ENCODE measurements at places on chromosomes 7 and 10.

GRCh38 chr7:84009051-84009450 lies 185.5 kb downstream of the SEMA3A start:
- DNase-seq = no peak

DNA sequence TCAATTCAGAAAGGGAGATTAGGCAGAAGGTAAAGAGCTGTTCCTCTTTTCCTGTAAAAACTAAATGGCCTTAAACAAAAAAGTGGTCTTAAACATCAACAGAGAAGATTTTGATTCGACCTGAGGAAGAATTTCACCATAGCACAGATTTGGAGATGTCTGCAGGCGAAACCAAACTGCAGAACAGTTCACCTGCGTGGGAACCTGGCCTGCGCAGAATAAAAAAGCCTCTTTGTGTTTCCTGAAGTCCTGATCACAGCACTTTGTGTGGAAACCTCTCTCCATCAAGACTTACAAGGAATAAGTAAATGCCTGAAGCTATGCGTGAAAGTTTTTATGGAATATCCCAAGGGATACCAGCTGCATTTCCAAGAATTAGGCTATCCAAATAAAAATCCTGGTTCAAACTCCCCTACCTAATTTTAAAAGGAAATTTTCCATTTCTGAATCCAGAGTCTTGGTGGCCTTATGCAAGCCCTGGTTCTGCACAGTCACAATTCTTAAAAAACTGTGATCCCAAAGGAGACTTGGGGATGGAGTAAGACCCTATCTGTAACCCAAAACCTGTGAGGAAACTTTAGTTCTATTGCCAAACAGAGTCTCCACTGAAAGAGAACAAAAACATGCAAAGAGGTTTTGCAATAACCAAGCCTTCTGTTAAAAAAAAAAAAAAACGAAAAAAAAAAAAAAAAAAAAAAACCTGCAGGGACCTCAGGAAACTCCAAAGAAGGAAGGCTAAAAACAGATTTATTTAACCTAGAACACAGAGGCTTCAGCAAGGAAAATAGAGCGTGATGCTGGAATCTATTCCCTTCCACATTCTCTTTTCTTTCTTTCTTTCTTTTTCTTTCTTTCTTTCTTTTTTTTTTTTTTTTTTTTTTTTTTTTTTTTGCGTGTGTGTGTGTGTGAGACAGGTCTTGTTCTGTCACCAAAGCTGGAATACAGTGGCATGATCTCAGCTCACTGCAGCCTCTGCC lies 10.4 kb downstream of the CALML3 start:
- no peak for DNase-seq

DNA sequence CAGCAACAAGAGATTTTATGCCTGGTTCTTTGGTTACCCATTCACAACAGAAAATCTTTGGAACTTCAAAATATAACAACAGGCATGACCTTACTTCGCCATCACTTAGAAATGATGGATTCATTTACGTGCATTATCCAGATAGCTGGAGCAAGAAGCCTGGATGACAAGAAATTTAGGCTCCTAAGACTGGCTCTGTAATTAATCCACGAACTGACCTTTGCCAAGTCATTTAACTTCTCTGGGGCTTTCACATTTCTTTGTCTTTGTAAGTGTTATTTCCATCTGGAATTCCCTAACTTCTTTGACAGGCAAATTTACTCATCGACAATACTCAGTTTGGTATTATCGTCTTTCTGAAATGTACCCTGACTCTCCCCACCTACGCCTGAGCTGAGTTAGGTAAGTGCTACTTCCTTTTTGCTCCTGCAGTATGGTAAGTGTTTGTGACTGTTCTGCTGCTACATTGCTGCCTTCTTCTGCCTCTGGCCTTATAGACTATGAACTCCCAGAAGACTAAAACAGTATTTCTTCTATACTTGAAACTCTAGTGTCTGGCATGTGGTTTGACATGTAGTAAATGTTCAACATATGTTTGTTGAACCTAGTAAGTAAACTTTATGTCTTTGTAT lies 5.5 kb upstream of the MDFIC start:
- DNase-seq = no peak

DNA sequence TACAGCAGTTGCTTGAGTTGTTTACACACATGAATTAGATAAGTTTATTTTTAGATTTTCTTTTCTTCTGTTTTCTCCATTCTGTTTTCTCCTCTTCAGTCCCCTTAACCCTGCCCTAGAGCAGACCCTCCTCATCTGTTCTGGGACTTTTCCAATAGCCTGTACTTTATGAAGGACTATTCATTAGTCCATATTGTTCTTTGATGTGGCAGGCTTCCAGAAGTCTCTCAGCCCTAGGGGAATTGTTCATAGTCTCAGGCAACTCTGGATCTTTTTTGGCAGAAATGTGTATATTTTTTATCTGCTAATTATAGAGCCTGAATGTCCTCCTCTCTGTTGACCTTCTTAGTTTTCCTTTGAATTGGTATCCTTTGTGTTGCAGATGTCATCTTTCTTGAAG lies 25.4 kb downstream of the KAT6B start:
- DNase-seq = no peak

DNA sequence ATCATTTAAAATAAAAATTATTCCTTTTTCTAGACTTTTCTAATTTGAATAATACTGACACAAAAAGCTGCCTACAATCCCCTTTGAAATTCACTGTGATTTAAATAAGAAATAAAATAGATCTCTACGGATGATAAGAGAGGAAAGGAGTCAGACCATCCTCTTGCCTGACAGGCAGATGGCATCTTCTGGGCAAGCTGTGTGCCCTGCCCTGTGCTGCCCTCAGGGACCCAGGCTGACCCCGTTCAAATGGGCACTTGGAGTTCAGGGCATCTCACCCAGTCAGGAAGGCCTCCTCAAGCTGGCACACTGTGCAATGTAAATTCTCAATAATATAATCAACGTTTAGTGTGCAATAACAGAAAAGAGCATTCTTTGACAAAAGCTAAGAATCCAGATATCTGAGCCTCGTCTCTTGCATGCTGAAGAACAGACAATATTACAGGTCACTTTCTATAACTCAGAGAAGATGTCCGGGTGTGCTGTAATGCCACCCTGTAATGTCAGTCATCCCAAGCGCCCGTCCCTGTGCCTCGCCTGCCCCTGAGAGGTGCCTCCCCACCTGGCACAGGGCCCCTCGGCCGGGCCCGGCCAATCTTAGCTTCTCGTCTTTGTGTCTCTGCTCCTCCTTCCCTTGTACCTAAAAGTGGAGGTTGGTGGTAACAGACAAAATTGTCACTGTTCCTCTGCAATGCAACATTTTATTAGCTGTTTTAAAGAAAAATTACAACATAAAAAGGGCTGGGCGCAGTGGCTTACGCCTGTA lies 263.3 kb downstream of the COBL start:
- no peak for DNase-seq

GRCh38 chr10:48231699-48232315 lies 42.7 kb downstream of the FRMPD2 start:
- DNase-seq = no peak

DNA sequence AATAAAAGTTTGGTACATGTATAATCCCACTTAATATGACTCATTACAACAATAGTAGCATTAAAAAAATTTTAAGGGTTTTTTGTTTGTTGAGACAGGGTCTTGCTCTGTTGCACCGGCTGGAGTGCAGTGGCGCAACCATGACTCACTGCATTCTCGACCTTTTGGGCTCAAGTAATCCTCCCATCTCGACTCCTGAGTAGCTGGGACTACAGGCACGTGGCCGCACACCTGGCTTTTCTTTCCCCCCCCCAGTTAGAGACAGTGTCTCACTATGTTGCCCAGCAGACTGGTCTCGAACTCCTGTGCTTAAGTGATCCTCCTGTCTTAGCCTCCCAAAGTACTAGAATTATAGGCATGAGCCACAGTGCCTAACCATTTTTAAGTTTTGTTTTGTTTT lies 40.7 kb downstream of the KMT2C start:
- no peak for DNase-seq

- DNase-seq = no peak
Observed at GRCh38 chr7:127252778-127253280, at the start of gene GRM8. TSS of gene GRM8 (minus strand) at chr7:127252941.

DNA sequence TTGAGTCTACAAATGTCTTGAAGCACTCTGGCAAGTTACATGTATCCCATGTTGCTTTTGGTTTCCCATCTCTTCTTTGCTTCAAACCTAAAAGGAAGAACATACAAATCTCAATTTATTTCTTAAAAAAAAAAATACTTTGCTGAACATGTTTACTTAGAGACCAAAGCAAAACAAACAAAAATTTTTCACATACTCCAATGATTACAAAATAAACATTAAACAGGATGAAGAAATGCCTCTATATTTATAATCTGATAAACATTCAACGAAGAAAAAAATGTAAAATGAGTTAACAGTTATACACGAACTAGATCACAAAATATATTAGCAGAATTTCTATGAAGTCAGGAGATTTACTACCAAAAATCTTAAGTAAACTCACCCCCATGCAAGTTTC lies 31.3 kb downstream of the FAM204A start:
- DNase-seq = no peak

GRCh38 chr7:100198266-100198665 lies 20.5 kb downstream of the STAG3 start:
- no peak for DNase-seq

DNA sequence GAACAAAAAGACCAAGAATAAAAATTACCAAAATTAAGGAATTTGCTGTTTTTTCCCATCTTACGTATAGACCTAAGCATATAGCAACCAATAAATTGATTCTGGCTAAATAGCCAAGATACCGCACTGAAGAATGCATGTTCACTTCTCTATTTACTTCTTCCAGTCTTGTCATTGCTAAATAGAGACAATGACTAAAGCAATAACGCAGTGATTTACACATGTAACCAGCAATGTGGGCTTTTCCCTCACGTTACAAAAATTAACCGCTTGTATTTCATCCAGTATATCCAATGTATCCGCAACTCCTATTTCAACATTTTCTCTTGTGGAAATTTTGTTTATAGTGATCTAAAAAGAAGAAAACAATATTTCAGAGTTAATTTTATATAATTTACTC lies 5.6 kb downstream of the TMEM168 start:
- no peak for DNase-seq

DNA sequence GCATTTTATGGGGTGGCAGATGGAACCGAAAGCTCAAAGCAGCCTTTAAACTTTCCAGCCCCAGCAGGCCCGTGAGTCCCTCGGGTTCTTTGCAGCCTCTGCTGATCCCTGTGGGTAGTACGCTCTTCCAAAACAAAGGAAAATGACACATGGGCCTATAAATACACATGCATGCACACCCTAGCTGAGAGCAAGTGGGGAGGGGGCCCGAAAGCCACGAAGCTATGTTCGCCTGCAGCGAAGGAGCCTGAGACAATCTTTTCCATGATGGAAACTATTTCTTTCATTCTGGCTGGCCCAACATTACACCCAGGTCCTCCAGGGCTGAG lies 32.2 kb downstream of the CALML5 start:
- no peak for DNase-seq

DNA sequence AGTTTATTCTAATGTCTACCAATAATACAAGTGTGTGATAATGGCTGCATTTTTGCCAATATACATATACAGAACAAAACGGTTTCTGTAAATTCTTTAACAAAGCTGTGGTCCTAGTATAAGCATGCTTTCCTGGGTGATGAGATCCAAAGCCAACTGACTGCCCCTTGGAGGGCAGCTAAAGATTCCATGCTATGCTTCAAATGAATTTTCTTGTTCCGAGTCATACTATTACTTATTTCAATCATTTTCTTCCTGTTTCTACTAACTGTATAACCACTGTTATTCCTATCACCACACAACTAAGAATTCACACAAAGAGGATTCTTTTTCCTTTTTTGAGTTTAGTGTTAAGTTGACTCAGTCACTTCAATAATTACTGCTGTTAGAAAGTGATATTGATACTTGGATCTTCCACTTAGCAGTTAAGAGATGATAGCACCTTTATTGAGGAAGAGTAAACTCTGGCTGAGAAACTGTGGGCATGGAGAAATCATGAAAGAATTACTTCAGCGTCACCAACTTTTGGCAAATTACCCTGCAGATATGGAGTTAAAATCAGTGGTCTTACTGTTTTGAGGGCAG lies 197.5 kb downstream of the ARL4A start:
- DNase-seq = no peak

GRCh38 chr10:72625276-72625607 lies 637 bp downstream of the MICU1 start:
- DNase-seq = no peak

DNA sequence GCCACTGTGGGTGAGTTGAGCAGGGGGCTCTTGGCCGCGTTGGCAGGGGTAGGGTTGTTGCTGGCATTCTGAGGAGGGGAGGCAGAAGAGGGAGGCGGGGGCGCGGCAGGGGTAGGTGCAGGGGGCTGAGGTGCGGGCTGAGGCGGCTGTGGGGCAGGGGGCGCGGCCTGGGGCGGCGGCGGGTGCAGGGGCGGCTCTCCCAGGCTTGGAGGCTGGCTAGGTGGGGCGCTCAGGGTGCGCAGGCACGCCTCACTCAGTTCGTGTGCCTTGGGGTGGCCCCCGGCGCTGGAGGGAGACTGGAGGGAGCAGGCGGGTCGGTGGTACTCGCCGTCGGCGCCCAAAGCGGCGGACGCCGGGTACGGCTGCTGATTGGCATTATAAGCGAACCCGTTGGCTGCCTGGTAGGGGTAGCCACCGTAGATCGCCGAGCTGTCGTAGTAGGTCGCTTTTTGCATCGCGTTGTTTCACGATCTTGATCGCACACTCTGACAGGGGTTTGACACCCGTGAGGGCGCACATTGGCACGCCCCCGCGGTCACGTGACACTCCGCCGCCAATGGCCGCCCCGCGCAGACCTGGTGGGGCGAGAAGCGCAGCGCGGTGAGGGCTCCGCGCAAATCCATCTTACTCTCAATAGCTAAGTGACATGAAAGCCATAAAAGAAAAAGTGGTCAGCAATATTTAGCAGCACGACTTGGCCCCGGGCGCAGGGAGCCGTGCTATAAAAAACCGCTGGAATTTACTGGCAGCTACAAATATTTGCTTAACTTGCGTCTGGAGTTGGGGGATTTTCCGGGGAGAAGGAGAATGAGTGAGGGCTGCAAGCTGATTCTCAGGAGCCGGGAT lies 7.9 kb upstream of the HOXA2 start:
- no peak for DNase-seq

DNA sequence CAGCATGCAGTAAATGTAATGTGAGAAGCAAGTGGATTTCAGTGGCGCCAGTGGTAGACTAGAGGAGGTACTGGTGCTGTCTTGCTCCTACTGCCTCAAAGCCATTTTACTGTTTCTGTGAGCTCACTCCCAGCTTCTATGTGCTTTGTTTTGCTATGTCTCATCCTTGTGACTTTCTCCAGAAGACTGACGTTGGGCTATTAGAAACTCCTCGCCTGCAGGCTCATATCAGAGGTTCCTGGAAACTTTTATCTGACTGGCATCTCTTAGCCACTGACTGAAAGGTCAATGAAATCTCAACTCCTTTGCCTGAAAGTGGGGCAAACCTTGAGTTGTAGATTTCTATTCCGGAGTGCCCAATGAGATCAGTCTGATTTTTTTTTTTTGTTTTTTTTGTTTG lies 66.4 kb upstream of the SORCS1 start:
- DNase-seq = no peak

GRCh38 chr10:75335983-75336382 lies 65.6 kb downstream of the ZNF503 start:
- no peak for DNase-seq

GRCh38 chr10:71743089-71743838 lies 23.7 kb upstream of the C10orf105 start:
- DNase-seq = no peak

GRCh38 chr7:156858523-156858922 lies 34.5 kb downstream of the LMBR1 start:
- DNase-seq = no peak

All from CD4-positive, alpha-beta T cell treated with Interferon gamma for 1 hour (primary cell).